Daoy (cell line): ENCODE measurements at places on chromosomes 5 and 9. TPM values are rescaled to one million over a fixed set of nuclear protein-coding genes. Genes with fewer than 3 reads are reported as not detected.

GRCh38 chr5:157855404-157855994, 3.4 kb downstream of the CLINT1 start:
- peak; percentile 42 for DNase-seq

GRCh38 chr5:17805227-17805825, 171.1 kb downstream of the TAF11L14 start:
- DNase-seq, result no peak

DNA sequence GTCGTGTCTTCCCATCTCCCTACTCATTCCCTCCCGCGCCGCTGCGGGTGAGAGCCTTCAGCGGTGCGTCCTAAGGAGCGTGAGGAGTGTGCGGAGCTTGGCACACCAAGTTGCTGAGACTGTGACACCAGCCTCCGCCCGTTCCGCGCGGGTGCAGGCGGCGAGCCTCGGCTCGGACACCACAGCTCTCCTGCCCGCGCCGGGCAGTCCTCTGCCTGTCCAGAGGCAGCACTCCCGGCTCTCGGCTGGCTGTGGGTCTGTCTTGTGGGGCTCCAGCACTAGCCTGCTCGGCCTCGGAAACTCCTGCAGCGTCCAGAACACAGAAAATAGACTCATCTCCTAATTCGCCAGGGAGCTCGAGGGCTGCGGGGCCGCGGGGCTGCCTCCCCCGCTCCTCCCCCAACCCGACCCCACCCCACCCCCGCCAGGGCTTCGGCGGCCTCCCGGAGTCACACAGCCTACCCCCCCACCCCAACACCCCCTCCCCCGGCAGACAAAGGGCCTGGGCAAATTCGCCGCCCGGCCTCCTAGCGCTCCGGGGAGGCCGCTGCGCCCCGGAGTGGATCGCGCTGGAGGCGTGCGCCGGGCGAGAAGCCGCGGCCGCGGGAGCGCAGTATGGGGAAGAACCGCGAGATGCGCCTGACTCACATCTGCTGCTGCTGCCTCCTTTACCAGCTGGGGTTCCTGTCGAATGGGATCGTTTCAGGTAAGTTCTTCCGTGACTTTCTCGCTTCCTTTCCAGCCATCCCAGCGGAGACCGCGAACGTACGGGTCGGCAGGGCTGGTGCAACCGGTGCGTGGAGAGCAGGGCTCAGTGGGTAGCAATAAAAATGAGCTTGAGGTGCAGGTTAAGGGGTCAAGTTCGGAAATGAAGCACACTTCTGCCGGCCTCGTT, at the start of gene ADAMTS19:
Gene ADAMTS19 (plus strand): TSS at position 522 of the 895 bp plus-strand sequence. CDS start 94 bp downstream, at position 616.
- peak; percentile 28 for DNase-seq

GRCh38 chr5:103840600-103840999, 278.0 kb upstream of the NUDT12 start:
- no peak for DNase-seq

DNA sequence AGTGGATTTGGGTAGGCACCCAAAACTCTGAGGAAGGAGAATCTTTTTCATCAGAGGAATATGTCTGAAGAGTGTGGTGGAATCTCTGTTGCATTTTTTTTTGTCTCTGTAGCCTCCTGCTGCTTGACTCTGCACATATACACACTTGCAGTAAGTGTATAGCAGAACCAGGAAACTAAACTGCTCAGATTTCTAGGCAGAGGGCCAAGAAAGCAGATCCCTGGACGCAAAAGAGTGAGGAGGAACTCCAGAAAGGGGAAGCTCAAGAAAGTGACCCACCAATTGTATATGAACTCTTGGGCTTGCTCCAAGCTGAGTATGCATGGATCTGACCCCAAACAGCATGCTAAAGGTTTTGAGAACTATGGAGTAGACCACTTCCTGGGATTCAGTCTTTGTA, 181.8 kb downstream of the GADD45G start:
- DNase-seq, result no peak

DNA sequence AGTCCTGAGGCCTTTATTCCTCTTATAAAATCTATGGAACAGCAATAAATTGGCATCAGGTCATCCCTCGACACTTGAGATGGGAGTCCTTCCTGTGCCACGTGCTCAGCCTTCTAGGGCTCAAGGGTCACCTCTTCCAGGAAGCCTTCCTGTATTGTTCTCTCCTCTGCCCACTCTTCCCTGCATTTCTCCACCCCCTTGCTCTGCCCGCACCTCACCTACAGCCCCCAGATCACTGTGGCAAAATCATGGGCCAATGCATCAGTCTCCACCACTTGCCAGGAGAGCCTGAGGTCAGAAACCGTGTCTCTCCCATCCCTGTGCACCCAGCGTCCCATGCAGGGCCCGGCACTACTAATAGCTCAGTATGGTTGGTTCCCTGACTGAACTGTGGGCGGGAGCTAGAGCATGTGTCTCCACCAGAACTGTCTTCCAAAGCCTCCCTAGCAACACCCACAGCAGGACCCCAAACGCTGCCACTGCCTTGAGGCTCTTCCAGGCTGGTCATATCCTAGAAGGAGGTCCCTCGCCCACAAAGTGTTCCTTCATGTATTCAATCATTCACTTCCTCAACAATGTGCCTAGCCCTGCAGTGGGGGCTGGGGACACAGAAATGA, 13.5 kb downstream of the DUSP1 start:
- peak; percentile 52 for DNase-seq

- peak; percentile 64 for DNase-seq
These were observed 15.7 kb downstream of the SQSTM1 start for GRCh38 chr5:179836225-179837019.

DNA sequence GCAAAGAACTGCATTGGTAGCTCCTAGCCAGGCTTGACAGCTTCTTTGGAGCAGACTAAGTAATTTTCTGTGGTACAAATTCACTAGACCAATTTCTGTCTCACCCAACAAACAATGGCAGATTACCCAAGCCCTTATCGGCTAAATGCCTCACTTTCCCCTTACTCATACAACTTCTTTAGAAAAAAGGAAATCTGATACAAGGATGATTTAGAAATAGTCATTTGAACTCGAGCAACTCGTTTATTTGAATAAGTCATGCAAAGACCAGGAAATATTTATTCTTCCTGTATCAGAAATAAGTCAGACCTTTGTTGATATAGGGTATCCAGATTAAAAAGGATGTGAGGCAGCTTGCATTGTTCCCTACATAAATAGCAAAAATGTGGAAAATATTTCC, 170.4 kb upstream of the CDH6 start:
- DNase-seq, result no peak

NKD2 gene
- 0.45 and 1.3 TPM in 2 replicates for total RNA-seq

PCDHB2 gene
- total RNA-seq, result 12.1 and 22.4 TPM in 2 replicates

GRXCR2 gene
- total RNA-seq, result not detected in 2 replicates
